GM10248 (cell line): ENCODE measurements at places on chromosomes 7 and 10.

DNA sequence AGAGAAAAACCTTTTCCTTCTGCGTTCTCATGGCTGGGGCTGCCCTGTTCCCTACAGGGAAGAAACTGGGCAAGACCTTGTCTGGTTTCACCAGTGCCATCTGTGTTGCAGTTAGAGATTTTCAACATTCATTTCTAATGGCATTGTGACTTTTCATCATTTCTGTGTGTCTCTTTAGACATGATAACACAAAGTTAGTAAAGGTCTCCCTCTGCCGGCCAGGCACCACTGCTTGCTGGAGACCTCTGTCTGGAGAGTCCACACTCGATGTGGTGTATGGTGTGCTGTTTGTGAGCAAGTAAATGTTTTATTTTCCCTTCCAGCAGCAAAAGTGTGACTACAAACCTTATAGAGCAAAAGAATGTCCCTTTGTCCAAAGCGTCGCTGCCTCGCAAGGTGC, 213.5 kb downstream of the PAXIP1 start:
- no peak for DNase-seq

- no peak for DNase-seq
These were observed 14.8 kb downstream of the PDAP1 start for GRCh38 chr7:99393355-99394187.

- DNase-seq = no peak
These were observed 25.4 kb upstream of the PRKAG2 start for GRCh38 chr7:151902311-151902710.

- no peak for DNase-seq
These were observed 6.1 kb downstream of the PSTK start for GRCh38 chr10:122986335-122986734.

DNA sequence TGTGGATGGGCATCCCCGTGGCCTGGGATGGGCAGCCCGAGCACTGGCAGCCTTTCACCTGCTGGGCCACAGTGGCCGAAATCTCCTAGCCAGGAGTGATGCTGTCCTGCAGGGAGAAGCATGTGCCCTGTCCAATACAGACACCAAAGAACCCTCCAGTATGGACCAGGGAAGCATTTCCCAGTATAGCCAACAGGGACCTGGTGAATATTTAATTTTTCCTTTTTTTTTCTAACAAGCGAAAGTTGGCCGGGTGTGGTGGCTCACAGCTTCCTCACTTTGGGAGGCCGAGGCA, 11.0 kb downstream of the IMPDH1 start:
- DNase-seq = no peak

GRCh38 chr7:32532716-32533115, 37.4 kb downstream of the AVL9 start:
- DNase-seq = no peak
